Stimulated activated CD4-positive, alpha-beta T cell treated with anti-CD3 and anti-CD28 coated beads, TNF-alpha, amount 100 ng/mL, for 48 hours (primary cell): ENCODE measurements at places on chromosomes 16 and 17.

DNA sequence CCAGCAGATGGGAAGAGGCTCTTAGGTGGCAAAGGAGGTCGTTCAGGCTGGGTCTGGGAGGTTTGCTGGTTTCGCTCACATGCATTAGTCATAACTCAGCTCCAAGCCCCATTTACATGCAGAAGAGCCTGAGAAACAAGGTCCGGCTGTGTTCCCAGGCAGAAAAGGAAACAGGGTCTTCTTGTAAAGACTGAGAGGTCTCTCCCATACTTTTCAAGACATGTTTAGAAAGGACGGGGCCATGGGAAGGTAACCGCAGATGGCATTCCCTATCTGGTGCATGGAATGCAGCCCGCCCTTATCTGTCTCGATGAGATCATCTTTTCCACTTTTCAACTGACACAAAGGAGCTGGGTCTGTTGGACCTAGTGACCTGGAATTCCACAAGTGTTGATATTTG lies 389.0 kb upstream of the CDH11 start:
- DNase-seq = no peak

DNA sequence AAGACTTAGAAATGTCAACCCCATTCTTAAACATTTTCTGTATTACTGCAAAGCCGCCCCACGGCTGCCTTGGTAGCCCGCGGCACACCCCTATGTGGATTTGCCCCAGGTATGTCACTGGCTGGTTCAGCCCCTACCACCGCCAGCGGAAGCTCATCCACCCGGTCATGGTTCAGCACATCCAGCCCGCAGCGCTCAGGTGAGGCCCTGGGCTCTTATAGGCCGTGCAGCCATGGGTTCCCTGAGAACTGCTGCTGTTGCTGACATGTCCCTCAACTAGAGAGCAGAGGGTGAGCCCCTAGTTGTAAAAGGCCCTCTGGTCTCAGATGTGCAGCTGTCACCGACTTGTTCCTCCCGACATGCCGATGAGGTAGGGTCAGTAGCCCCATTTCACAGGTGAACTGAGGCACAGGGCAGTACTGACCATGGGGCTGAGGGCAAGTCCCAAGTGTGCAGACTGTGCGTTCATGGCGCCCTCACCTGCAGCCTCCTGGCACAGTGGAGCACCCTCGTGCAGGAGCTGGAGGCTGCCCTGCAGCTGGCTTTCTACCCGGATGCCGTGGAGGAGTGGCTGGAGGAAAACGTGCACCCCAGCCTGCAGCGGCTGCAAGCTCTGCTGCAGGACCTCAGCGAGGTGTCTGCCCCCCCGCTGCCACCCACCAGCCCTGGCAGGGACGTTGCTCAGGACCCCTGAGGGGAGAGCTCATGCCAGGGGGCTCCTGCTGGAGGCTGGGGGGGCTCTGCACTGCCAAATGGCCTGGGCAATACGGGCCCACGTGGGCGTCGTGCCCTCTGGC lies 8.7 kb downstream of the CYBC1 start:
- DNase-seq = no peak

GRCh38 chr16:70270176-70270575 lies 18.4 kb upstream of the EXOSC6 start:
- DNase-seq = no peak

- peak; percentile 70 for DNase-seq
These were observed 18.5 kb upstream of the ALDH3A1 start for GRCh38 chr17:19766421-19767270.

GRCh38 chr16:27414788-27415431 lies 12.9 kb downstream of the IL21R start:
- no peak for DNase-seq
